A549 treated with DMSO at 1 μM for 4 hours (cell line): ENCODE measurements at places on chromosomes 6 and 20. TPM values are rescaled to one million over a fixed set of nuclear protein-coding genes. Genes with fewer than 3 reads are reported as not detected.

Gene TBCC
- total RNA-seq, result 15.5 to 19.3 TPM (median 17.0 TPM) in 5 replicates

Gene AVP
- not detected in 5 replicates for total RNA-seq

Gene SLC17A1
- total RNA-seq, result 0.06 TPM in 2 of 5 replicates, not detected in the others

Gene TMEM170B
- total RNA-seq, result 0.71 to 1.3 TPM (median 0.95 TPM) in 5 replicates

Gene ZNF391
- 0.20 to 0.47 TPM (median 0.26 TPM) in 5 replicates for total RNA-seq

Gene ZSCAN31
- total RNA-seq, result 1.6 to 2.8 TPM (median 2.2 TPM) in 5 replicates

Gene PAX1
- total RNA-seq, result 0.05 TPM in 1 of 5 replicates, not detected in the others

Gene PYGB
- 116 to 133 TPM (median 122 TPM) in 5 replicates for total RNA-seq

Gene SIRPB2
- total RNA-seq, result not detected in 5 replicates

Gene LRRC1
- total RNA-seq, result 4.4 to 7.4 TPM (median 5.7 TPM) in 5 replicates

Gene HLA-DPA1
- 0.10 TPM in 1 of 5 replicates, not detected in the others for total RNA-seq

Gene NKX2-4
- 0.03 to 0.08 TPM (median 0.07 TPM) in 3 of 5 replicates, not detected in the others for total RNA-seq

Gene ZFP57
- not detected in 5 replicates for total RNA-seq

Gene SEL1L2
- total RNA-seq, result not detected in 5 replicates

Gene CRIP3
- total RNA-seq, result 0.45 to 0.83 TPM (median 0.58 TPM) in 5 replicates

Gene SSTR4
- total RNA-seq, result not detected in 5 replicates

Gene MAP3K4
- 12.8 to 14.6 TPM (median 14.3 TPM) in 5 replicates for total RNA-seq

Gene EDN3
- 0.05 to 0.10 TPM (median 0.07 TPM) in 4 of 5 replicates, not detected in the other for total RNA-seq

Gene FKBP1C
- 2.0 to 2.7 TPM (median 2.2 TPM) in 5 replicates for total RNA-seq

Gene ASIP
- total RNA-seq, result not detected in 5 replicates

Gene PGC
- not detected in 5 replicates for total RNA-seq

Gene ELOVL4
- 1.3 to 2.1 TPM (median 1.8 TPM) in 5 replicates for total RNA-seq

Gene KIF13A
- total RNA-seq, result 20.8 to 25.6 TPM (median 24.7 TPM) in 5 replicates

Gene DNAH8
- not detected in 5 replicates for total RNA-seq

Gene CRYBG1
- total RNA-seq, result 0.46 to 0.92 TPM (median 0.64 TPM) in 5 replicates

Gene KCNG1
- 15.5 to 27.0 TPM (median 18.8 TPM) in 5 replicates for total RNA-seq

Gene FRS3
- total RNA-seq, result 1.9 to 2.7 TPM (median 2.5 TPM) in 5 replicates

Gene TREM2
- 0.09 TPM in 1 of 5 replicates, not detected in the others for total RNA-seq

Gene CALHM6
- 0.45 TPM in 1 of 5 replicates, not detected in the others for total RNA-seq

Gene PROKR2
- total RNA-seq, result not detected in 5 replicates
